ENCODE measurements at places on chromosomes 7 and 10.

DNA sequence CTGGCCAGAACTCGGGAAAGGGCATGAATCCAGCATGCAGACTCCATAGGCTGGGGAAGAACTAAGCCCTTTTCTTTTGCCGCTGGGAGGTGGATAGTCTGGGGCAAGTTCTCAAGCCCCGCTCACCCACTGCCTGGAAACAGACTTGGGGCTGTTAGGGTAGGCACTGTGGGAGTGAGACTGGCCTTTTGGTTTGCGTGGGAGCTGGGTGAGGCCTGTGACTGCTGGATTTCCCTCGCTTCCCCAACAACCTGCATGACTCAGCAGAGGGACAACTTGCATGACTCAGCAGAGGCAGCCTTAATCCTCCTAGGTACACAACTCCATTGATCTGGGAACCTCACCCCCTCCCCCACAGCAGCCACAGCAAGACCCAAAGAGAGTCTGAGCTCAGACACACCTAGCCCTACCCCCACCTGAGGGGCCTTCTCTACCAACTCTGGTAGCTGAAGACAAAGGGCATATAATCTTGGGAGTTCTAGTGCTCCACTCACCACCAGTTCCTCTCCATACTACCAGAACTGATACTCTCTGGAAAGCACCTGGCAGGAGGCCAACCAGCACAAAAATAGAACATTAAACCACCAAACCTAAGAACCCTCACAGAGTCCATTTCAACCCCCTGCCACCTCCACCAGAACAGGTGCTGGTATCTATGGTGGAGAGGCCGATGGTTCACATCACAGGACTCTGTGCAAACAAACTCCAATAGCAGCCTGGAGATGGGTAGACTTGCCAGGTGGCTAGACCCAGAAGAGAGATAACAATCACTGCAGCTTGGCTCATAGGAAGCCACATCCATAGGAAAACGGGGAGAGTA, 81.4 kb upstream of the LAMB4 start:
- no peak for DNase-seq

DNA sequence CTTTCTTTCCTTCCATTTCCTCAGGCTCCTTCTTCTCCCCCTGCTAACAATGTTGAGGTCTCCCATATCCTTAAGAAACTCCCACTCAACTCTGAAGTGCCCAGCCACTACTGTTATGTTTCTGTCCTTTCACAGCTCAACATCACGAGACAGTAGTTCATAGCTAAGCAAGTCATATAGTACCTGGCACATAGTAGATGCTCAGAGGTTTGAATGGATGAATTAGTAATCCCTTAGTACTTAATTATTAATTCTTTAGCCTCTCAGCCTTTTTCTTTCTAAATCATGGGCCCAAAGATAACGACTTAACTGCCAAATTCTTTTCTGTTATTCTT, 22.6 kb downstream of the CSGALNACT2 start:
- DNase-seq = no peak

- DNase-seq = no peak
Measured at GRCh38 chr7:92748495-92748894, 87.9 kb downstream of the CDK6 start.

DNA sequence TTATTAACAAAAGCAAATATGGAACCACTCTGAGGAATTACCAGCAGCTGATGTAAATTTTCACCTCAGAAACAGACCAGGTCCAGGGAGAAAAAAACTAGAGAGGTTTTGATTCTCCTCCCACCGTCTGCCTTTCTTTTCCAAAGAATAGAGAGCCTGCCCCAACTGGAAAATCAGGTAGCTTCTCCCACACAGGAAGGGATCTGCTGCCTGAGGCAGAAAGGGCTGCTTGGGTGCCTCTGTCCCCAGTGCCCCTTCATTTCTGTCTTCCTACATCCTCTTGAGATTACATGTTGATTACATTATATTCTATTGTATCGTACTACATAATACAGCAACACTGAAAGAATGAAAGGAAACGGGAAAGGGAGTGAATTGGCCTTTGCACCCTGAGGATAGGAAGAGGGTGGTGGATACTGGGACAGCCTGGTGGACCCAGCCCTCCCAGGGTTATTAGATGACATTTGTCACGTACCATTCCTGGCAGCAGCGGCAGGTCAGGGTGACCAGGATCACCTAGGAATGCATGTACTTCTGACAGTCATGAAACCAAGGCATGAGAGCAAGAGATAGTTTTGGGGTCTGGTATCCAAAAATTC, 8.9 kb downstream of the ST8SIA6 start:
- no peak for DNase-seq

DNA sequence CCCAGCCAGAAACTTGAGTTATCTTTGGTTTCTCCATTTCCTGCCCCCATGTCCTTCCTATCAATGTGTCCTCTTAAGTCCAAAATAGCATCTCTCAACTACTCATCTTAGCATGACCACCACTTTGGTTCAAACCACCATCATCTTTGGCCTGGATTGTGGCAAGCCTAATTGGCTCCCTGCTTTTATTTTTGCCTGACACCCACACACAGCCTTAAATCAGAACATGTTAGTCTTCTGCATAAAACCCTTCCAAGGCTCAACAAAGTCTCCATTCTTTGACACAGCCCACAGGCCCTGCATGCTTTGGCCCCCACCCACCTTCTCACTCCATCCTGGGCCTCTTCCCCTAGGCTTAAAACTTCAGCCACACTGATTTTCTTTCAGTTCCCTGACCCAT, 2.0 kb upstream of the TSPAN14 start:
- no peak for DNase-seq

DNA sequence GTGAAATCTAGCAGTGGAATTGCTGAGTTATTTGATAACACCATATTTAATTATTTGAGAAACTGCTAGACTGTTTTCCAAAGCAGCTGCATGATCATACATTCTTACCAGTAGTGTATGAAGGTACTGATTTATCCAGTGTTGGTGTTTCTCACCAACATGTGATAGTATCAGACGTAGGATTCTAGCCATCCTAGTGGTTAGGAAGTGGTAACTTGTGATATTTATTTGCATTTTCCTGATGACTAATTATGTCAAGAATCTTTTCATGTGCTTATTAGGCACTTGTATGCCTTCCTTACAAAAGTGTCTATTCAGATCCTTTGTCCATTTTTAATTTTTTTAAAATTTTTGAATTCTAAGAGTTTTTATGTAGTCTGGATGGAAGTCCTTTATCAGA, 54.2 kb upstream of the PLXDC2 start:
- no peak for DNase-seq

GRCh38 chr7:137661634-137662033, 185.1 kb downstream of the DGKI start:
- DNase-seq = no peak

DNA sequence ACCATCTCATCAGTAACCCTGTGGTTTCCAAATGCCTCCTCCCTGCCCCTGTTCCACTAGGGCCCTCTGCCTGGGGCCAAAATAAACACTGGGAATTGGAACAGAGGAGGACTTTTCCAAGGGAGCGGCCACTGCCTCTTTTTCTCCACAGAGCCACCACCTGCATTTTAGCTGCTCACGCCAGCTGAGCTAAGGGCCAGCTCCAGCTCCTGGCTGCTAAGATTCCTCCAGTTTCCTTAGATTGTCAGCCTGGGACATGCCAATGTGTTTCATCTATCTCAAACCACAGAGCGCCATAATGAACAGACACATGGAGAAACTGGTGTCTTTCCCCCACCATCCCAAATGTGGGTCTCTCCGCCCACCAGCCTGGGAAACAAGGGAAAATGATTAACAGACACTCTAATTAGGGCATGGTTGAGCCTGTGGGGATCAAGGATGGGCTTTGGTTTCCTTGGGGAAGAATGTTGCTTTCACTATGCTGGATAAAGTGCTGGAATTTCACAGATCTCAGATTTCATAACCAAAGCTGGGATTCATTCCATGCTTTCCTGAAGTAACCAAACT, 52.2 kb downstream of the ASB13 start:
- DNase-seq = no peak

DNA sequence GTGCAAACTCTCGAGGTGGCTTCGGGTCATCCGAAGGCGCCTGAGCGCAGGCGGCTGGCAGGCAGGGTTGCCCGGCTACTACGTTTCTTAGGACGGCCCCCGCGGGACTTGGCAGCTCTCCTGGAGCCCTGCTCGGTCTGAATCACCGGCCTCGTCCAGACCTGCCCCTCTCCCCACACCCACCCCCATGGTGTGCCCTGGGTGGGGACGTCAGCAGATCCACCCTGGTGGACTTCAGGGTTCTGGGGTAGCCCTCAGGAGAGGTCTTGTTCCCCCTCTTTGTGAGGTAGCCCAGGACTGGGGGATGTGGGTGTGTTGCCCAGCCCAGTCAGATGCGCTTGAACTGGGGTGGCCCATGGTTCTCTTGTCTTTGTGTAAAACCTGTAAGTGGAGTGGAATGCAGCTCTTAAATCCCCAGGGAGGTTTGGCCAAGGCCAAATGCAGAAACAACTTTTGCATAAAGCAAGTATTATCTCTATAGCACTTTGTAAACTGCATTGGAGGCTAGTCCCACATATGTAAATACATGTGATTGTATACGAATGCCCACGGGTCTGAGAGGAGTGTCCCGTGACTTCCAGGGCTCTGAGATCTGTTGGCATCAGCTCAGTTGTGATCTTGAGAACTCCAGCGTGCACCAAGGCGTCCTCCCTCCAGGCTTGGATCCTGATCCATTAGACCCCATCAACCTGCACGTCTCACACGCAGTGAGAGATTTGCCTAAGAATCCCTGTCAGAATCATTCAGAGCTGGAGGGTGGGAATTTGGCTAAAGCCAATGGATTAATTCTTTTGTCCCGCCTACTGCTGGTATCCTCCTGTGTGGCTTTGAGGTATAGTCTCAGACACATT, 1.8 kb downstream of the PFKFB3 start:
- DNase-seq = no peak

DNA sequence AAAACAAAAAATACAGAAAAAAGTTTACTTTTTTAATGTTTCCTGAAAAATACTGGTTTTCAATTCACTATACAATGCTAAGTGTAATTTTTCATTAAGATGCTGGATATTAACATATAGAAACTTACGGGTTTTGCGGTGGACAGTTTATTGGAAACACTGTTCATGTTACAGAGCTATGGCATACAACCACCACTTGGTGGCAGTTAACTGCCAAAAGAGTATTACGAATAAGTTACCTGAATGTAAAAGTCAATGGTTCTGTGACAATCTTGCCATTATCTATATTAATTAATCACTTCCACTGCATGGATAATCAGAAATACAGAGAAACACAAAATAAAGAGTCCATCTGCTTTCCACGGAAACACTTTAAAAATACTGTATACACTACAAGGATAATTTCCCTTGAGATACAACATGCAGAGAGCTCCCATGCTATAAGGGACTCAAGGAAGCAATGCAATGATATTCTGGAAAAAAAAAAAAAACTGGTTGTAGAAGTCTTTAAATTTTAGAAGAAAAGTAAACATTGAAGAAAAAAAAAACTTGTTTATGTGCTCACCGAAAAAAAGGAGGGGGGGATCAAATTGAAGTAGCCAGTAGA, 97.0 kb downstream of the TPK1 start:
- DNase-seq = no peak

GRCh38 chr7:102223184-102223583, 63.5 kb upstream of the SH2B2 start:
- no peak for DNase-seq

GRCh38 chr7:141455723-141456122, 95.5 kb upstream of the AGK start:
- no peak for DNase-seq

DNA sequence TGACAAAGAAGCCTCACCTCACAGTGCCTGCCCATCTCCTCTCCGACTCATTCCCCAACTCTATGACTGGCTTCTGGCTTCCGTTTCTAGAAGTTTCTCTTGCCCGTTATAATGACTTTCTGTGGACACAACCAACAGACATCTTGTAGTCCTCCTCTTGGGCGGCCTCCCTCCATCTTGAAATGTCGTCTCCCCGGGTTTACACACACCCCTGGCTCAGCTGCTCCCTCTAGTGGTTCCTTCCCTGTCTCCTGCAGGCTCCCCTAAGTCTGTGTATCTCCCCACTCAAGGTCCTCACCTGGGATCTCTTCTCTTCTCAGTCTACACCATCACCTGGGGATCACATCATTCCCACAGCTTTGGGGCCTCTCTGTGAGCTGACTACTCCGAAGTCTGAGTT, 123.4 kb upstream of the NEBL start:
- no peak for DNase-seq

DNA sequence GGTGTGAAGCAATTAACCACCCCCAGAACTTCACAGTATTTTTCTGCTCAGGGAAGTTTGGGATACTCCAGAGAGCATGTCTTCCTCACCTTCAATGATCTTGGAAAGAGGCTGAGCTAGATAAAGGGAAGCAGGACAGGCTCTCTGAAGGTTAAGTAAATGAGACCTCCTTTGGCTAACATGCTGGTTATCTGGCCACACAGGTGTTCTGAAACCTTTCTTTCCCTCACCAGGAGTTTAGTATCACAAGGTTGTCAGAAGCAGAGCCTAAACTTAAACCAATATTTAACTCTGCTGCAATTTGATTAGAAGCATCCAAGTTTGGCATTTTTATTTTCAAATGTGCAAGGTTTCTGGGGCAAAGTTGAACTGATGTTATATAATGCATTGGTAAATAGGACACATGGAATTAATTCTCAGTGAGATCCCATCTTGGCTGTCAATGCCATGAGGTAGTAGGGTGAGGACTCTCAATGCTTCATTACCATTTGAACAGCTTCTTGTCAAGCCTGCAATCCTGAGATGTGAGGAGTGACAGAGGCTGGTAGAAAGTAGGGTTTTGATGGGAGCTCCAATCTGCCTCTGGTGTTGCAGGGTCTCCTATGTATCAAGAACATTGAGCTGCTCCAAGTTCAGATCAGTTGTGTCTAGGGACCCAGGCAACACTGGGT, 3.6 kb upstream of the PNLIP start:
- no peak for DNase-seq

- DNase-seq = no peak
Measured at GRCh38 chr10:8072211-8072610, 17.7 kb downstream of the GATA3 start.

DNA sequence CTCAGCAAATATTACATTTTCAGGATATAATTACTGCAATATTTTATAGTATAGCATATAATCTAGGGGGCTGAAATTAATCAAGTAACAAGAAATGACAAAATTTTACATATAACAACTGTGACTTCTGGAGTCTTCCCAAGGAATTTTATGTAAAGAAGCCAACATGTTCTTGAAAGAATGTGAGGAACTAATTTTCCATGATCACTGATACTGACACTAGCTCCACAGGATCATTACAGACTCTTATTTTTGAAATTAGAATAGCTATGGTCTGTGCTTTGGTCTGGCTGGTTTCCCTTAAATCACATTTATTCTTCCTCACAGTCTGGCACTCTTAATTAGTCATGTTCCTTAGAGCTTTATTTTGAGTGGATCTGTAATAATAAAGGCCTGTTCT, 267.7 kb upstream of the SEMA3A start:
- DNase-seq = no peak

DNA sequence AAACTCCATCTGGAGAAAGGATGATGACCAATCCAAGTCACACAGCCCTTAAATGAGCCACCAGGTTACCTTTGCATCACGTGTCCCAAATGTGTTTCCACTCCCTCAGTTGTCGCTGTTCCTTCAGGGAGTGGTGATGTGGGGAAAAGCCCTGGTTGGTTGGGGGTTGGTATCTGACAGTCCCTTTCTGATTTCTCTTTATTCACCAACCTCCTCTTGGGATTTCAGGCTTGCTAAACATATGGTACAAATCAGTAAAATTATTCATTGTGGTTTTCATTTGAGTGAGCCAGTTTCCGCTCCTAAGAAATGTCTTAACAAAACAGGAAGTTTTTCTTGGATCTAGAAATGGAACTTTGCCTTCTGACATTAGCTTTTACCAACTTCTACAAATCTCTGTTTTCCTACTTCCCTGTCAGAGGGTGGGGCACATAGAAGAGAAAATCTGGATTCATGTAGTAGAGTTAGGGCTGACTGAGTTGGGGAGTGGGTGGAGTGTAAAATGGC, 40.0 kb upstream of the KMT2E start:
- no peak for DNase-seq

- DNase-seq = no peak
Measured at GRCh38 chr10:110493832-110494426, 3.8 kb upstream of the DUSP5 start.

All from activated CD8-positive, alpha-beta memory T cell treated with anti-CD3 and anti-CD28 coated beads for 1 hour (primary cell).